Hematopoietic multipotent progenitor cell treated with erythropoietin and hydrocortisone succinate and interleukin-3 and kit ligand, for 15 days (in vitro differentiated cells): ENCODE measurements at places on chromosomes 4 and X.

DNA sequence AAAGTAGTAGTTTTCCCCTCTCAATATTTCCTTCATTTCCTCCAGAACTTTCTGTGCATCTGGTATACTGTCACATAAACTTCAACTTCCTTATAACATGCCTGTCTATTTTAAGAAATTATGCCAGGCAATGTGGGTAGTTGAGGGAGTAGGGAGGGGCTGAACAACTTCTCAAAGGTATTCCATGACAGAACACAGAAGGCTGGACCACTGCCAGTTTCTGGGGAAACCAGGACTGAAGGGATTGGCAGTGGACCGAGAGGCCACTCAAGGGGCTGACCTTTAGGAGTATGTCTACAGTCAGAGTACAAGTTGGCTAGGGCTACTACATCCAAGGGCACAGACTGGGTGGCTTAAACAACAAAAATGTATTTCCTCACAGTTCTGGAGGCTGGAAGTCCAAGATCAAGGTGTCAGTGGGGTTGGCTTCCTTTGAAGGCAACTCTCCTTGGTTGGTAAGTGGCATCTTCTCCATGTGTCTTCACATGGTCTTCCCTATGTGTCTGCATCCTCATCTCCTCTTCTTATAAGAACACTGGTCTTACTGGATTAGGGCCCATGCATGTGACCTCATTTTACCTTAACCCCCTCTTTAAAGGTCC, 6.9 kb downstream of the SH3RF1 start:
- DNase-seq, result no peak

- no peak for DNase-seq
Measured at GRCh38 chr4:171896426-171896825, 83.2 kb downstream of the GALNTL6 start.

GRCh38 chrX:56498756-56499155, 64.7 kb upstream of the UBQLN2 start:
- DNase-seq, result no peak

- DNase-seq, result no peak
Measured at GRCh38 chrX:41881166-41881565, 42.2 kb downstream of the CASK start.

GRCh38 chr4:20305976-20306375, 54.3 kb downstream of the SLIT2 start:
- DNase-seq, result no peak

DNA sequence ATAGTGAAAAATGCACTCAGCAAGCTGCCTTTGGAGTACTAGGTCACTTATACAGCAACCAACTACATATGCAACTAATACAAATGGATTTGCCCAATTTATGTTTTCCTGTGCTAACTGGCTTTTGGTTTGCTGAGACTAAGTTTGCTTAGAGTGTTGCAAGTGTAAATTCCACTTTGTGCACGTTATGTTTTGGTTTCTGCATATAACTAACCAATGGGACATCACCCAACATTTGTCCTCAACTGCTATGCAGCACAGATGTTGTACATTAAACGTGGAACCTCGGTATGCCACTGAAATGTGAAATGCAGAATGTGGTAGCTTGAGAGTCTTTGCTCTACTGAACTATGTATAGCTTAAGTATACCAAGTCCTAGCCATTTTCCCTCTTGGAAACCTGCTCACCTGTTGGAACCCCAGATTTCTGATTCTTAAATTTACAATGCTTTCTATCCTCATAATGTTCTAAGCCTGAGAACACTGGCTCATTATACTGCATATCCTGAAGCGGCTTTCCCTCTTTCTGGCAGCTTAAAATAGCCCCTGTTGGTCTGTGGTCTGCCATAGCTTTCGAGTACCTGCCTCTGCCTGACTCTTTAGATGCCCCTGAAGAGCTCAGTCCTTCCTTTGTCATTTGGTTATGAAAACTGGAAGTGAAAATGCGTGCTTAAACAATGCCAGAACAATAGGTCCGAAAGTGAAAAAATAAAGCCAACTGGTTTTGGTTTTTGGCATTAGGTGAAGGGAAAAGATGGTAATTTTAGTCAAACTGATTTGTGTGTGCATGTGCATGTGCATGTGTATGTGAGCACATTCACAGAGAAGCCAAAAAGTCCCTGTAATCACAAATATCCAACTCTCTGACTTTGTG, 158.0 kb downstream of the SH2D1A start:
- no peak for DNase-seq

- DNase-seq, result no peak
Measured at GRCh38 chrX:123189338-123189737, 5.3 kb downstream of the GRIA3 start.

DNA sequence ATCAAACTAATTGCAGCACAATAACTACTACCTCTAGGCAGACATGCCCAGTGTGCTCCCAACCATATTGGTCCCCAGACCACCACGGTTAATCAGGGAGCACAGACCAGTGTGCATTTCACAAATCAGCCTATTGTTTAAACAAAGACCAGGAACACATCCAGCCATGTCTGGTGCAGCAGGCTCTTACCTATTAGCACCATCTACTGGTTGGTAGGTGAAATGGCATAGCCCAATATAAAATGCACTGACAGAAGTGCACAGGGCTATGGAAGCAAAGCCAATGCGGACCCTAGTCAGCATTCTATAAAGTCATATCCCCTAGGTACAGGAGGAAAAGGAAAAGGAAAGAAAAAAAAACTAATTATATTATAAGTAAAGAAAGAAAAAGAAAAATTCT, 15.5 kb upstream of the CYLC1 start:
- no peak for DNase-seq

DNA sequence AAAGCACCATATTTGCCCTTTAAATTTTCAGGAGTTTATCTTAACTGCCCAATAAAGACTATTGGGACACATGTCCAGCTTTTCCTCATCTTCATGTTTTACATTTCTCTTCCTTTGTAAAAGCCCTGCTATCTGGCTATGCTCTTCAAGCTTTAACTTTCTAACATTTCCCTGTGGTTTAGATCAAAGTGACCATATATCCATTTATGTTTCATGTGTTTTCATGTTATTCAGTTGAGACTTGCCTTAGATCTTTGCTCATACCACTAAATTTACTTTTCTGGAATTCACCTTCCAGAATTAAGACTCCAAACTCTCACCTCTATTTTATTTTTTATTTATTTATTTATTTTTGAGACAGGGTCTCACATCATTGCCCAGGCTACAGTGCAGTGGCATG, 78.5 kb downstream of the EFHC2 start:
- DNase-seq, result no peak

- no peak for DNase-seq
Measured at GRCh38 chrX:24759786-24760185, 66.1 kb downstream of the POLA1 start.

DNA sequence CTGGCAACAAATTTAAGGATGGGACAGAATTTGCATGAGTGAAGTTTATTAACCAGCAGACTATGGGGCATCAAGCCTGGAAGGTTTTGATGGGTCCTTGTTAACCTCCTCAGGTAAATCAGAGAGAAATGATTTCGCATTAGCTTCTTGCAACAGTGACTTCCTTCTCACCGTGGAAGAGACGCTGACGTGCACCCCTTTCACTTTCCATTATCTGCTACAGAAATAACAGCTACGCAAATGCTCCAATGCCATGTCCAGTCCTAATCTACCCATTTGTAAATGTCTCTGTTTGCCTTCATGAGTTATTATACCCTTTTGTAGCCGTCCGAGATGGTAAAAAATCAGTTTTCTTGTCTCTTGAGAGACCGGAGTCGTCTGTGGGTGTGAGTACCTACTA, 100.3 kb downstream of the SLC34A2 start:
- DNase-seq, result no peak

- DNase-seq, result no peak
Measured at GRCh38 chr4:83150653-83151330, 36.3 kb upstream of the PLAC8 start.

DNA sequence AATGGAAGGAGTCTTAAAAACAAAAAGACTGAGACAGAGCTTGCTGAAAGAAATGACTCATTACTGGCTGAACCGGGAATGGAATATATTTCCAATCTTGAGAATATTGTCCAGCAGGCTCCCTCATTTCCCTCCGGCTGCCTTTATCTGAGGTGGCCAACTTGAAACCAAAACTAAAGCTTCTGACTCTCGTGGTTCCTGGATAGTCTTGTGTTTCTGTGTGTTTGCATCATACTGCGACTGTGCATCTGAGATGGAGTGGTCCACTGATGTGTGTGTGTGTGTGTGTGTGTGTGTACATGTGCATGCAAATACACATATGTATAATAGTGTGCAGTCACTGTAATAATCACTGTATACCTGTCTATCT, 145.6 kb upstream of the SCML1 start:
- no peak for DNase-seq

- DNase-seq, result no peak
Measured at GRCh38 chrX:109283870-109284269, 198.0 kb downstream of the GUCY2F start.

GRCh38 chrX:10079231-10079630, 77.5 kb upstream of the CLCN4 start:
- no peak for DNase-seq

DNA sequence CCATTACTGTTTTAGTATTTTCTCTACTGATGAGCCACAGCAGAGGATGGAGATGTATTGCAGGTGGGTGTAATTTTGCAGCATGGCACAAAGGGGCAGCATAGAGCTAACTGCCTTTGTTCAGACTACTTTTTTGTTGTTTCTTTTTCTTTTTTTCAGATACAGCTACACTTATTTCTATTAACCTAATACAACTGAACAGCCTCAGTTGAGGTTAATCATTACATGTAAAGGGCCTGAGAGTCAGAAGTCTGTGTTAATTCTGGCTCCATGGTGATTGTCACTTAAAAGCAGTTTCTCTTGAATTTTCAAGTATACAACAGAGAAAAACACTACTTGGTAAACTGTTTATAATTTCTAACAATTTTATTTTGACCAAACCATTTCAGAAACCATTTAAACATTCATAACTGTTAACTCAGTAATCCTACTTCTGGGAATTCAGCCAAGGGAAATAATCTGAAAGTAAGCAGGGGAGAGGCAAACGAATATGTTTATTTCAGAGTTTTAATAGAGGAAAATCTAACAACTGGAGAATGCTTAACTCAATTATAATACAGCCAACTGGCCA, 13.9 kb upstream of the PPEF2 start:
- peak; percentile 22 for DNase-seq

GRCh38 chrX:23799469-23800065, 16.6 kb downstream of the SAT1 start:
- no peak for DNase-seq

DNA sequence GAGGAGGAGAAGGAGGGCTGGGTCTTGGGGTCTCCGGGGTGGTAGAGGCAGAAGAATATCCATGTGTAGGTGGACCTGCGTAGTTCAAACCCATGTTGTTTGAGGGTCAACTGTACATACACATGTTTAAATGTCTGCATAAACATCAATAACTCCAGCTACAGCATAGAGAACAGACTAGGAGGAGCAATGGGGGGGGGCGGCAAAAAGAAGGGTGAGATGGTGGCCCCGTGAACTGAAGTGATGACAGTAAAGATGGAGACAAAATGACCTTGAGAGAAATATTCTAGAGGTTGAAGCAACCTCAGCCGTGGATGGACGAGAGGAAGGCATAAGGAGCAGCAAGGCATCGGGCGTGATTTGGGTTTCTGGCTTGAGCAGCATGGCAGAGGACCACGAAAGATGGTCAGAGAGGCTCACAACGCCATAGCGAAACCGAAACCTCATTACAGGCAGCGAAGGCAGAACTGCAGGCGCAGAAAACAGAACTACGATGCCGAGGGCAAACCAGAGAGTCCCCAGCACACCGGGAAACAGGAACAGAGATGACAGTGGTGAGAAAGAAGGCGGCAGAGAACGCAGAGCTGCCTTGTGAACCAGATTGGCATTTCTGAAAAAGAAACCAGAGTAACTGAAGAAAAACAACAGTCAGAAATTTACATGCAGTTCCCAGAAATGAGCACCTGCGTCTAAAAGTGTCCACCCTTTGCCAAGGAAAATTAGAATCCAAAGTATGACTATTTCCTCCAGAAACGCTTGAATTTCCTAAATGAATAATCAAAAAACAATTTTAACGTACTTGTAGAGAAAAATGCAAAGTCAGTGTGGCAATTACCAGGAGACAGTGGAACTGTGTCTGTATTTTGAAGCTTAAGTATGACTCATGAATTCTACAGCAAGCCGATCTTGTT, 50.3 kb upstream of the ENPP6 start:
- peak; percentile 77 for DNase-seq

- no peak for DNase-seq
Measured at GRCh38 chr4:24704149-24704548, 91.2 kb upstream of the SOD3 start.

DNA sequence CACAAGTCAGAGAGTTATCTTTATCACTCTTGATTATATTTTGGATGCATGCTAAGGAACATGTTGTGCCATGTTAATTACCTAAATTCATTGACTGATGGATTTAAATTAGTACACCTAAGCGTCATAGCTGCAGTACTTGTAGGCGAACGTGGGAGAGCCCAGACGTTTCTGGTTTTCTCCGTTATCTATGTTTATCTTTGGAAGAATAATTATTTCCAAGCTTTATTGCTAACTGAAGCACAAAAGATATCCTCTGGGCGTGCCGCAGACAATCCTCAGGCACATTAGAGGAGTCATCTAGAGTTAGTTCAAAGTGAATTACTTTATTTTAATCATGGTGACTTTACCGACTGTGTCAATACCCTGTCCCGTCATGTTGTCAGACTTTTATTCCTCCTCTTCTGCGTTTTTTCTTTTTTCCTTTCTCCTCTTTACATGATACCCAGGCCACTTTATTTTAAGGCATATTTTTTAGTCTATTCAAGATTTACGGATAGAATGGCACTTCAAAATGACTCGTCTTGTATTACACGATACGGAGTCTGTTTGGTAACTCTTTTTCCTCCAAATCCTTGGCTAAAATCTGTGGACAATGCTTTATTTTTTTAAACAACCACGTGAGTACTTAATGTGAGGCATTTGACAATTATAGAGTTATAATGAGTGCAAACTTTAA, 632.0 kb upstream of the TENM3 start:
- no peak for DNase-seq

DNA sequence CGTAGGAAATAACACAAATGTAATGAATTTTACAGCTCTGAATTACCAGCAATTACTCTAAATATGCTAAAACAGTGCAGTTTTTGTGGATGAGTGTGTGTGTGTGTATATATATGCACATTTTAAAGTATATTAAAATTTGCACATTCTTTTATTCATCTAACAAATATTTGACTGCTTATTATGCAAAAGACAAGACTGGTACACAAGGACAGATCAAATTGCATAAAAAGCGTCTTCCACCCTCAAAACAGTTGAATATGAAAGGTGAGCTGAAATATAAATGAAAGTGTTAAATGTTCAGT, 13.9 kb downstream of the ZAR1 start:
- no peak for DNase-seq

DNA sequence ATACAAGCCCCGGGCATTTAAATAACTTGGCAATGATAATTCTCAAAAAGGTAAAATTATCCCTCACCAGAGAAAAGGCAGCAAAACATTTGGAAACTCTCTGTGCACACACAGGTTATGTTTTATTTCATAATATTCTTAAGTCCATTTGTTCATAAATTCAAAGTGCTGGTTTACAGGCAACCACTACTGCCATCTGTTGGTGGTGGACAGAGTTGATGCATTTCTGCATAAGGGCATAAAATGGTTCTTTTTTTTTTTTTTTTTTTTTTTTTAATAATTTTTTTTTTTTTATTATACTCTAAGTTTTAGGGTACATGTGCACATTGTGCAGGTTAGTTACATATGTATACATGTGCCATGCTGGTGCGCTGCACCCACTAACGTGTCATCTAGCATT, 31.5 kb upstream of the IL21 start:
- DNase-seq, result peak; percentile 5

GRCh38 chr4:128517739-128518510, 230.3 kb upstream of the PGRMC2 start:
- DNase-seq, result peak; percentile 87
